ENCODE measurements at places on chromosomes 11 and 22.

GRCh38 chr11:114938799-114939198, 260.5 kb downstream of the NXPE2 start:
- DNase-seq: no peak

DNA sequence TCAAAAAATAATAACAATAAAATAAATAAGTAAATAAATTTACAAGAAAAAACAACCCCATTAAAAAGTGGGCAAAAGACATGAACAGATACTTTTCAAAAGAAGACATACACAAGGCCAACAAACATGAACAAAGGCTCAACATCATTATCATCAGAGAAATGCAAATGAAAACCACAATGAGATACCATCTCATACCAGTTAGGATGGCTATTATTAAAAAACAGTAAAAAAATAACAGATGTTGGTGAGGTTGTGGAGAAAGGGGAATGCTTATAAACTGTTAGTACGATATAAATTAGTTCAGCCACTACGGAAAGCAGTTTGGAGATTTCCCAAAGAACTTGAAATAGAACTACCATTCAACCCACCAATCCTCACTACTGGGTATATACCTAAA, 44.6 kb downstream of the PRCP start:
- no peak for DNase-seq

DNA sequence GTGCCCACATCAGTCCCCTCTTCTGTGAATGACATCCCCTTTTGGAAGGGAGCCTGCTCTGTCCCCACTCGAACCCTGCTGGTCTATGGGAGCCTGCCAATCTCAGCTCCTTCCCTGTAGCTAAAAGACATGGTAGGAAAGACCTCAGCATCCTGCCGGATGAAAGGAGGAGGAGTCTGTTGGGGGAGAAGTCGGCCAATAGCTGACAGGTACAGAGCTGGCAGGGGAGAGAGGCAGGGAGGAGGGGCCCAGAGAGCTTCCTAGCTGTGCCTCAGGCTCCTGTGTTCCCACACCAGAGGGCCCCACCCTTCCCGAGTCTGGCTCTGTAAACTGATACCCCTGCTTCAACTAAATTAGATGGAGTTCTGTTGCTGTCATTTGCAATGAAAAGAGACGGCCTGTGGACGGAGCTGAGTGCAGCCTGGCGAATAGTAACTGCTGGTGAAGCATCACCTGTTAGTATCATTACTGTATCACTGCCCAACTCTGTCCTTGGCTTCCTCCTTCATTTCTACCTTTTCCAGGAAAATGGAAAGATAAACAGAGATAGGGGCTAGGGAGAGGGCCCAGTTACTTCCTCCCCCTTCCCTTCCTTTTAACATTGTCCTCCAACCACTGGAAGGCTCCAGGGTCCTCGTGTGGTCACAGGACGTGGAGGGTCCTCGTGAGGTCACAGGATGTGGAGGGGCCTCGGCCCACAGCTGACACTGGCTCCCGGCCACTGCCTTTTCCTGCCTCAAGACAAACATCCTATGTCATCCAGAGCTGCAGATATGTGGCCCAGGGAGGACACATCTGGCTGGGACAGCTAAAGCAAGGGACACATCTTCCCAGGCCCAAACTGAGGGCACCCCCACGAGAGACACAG, 15.1 kb downstream of the FXYD6 start:
- DNase-seq: no peak

DNA sequence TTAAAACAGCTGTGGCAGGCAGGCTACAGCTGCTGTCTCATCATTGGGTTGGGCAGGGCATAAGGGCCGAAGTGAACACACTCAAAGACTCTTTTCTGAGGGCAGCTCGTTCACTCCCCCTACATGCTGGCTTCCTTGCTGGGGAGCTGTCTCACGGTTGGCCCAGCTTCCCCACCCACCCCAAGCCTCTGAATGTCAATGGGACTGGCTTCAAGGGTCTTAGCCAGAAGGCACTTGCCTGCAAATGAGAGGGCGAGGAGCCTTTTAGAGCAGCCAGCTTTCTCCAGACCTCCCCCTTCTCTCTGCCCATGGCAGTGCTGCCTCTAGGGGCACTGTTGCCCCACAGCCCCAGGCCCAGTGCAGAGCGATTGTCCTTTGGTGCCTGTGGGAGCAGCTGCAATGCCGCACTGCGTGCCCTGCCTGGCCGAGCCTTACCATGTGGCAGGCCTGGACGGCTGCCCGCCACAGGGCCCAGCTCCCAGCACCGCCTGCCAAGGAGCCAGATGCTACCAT, 94.7 kb upstream of the RASSF10 start:
- DNase-seq: no peak

- no peak for DNase-seq
Measured at GRCh38 chr11:113488931-113489351, 13.7 kb upstream of the DRD2 start.

GRCh38 chr22:47395481-47395880, 633.0 kb downstream of the TBC1D22A start:
- no peak for DNase-seq

GRCh38 chr11:102633385-102634026, 8.4 kb upstream of the MMP20 start:
- DNase-seq: no peak

DNA sequence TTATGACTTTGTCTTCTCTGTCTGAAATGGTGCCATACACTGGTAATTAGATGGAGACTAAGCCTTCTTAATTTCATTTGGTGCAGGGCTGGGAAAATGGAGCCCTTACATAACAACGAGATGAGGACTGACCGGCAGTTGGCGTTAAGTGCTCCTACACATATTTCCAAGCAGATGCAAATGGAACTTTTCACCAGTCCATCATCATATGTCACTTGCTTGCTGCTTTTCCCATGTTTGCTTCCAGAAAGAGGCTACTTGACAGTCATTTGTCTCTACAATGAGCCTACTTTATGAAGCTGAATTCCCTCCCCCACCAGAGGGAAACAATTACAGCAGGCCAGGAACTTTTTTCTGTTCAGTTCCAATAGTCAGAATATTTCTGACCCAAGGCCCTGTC, 32.6 kb downstream of the SVIP start:
- DNase-seq: no peak

GRCh38 chr11:36724742-36725385, 126.8 kb upstream of the RAG2 start:
- no peak for DNase-seq

GRCh38 chr11:94046796-94047195, 25.6 kb downstream of the HEPHL1 start:
- DNase-seq: no peak

DNA sequence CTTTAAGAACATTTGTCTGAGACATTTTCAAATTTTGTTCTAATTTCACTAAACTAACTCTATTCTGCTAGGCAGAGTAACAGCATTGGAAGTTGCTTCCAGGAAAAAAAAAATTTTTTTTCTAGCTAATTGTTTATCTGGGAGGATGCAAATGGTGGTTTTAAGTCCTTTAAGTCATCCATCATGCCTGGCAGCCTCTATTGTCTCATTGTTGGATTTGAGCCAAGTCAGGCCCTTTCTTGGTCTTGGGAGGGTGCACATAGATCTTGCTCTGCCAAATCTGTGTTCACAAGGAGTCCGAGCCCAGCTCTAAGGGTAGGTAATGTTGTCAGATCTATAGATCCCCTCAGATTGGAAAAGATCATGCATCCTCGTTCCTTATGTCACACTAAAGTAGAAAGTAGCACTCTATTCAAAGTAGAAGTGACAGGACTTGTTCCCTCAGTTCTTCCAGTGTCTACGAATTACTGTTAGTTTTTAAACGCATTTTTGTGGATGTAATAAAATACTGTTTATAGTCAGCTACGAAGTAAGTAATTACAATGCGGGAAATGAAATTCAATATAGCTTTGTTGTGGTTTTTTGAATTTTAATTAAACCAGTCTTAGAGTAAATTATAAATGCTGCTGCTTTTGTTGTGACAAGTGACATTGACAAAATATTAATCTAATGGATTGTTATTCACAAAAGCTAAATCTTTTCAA, 166.0 kb upstream of the RASSF10 start:
- DNase-seq: no peak

- peak; percentile 22 for DNase-seq
Measured at GRCh38 chr11:75100314-75100713, 3.6 kb upstream of the OR2AT4 start.

DNA sequence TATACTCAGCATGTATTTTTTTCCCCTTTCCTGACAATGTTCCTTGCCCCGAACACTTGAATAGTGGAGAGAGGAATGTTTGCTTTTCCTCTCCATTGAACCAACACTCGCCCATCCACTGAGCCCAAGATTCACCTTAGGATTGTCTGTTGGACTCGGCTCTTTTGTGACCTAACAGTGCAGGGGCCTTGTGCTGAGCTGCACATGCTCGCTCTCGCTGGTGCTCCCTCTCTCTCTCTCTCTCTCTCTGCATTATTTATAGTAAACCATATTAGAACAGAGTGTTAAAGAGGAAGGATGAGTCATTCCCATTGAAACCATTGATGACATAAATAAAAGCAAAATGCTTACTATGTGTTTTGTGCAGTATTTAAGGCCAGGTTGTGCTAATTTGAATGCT, 20.7 kb downstream of the ZBTB16 start:
- DNase-seq: peak; percentile 18

DNA sequence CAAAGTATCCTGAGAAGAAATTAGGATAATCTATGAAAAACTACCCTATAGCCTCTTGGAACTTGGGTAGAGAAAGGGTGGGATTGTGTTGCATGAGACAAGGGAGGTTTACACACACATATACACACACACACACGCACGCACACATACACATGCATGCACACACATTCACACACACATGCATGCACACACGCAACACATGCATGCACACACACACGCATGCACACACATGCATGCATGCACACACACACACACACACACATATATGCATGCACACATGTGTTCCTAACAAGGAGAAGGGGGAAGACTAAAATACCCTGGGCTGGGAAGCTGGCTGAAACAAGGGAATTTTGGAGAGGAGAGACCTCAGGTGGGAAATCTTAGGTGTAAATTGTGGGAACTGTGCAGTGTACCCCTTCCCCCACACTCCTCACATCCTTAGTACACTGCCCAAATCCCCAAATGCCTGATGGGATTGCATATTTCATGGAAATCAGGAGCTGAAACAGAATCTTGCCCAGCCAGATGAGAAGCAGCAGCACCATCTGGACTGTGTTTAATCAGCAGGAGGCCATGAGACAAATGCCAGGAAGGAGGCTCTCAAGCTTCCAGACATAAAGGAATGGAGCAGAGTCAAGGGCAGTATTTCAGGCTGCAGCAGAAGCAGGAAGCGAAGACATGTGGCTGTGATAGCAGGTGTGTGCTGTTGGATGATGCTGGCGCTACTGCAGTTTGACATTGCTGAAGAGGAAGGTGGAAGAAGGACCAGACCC, 14.6 kb upstream of the POLD3 start:
- no peak for DNase-seq

DNA sequence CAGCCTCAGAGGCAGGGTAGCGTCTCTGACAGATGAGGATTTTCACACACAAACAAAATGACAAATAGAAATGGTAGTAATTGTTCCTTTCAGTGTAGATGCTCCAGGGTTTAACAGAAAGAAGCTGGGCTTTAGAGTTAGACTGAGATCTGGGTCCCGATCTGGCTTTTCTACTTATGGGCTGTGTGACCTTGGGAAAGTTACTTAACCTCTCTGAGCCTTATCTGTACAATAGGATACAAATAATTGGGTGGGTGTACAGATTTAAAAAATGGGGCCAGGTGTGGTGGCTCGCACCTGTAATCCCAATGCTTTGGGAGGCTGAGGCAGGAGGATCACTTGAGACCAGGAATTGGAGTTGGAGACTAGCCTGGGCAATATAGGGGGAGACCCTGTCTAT, 204.9 kb downstream of the CEP164 start:
- DNase-seq: no peak

DNA sequence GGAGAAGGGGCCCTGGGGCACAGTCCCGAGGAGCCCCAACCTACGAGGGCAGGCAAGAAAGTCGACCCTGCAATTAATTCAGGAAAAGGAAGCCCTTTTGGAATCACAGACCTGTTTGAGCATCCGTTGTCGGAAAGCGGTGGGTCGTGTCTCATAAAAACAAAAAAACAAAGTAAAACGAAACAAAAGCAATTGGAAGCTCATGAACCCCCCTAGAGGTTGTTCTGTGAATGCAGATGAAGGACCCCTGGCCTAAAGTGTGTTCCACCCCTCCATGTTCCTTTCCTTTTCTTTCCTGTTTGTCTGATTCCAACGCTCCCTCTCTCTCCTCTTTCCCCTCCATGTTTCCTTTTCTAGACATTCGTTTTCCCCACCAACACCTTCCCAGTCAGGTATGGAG, 203.7 kb downstream of the GRIK4 start:
- no peak for DNase-seq

- no peak for DNase-seq
Measured at GRCh38 chr11:30902929-30903328, 316.8 kb upstream of the MPPED2 start.

Measured in stimulated activated naive CD4-positive, alpha-beta T cell treated with Interleukin-2 at 50 U/mL for 16 hours (primary cell).